Tracheal epithelial cell (primary cell): ENCODE measurements at places on chromosomes 6 and 20. TPM values are rescaled to one million over a fixed set of nuclear protein-coding genes. Genes with fewer than 3 reads are reported as not detected.

DNAH8 gene
- not detected in 2 replicates for total RNA-seq

LHFPL5 gene
- total RNA-seq = not detected in 2 replicates

POM121L2 gene
- not detected in 2 replicates for total RNA-seq

ATAT1 gene
- 2.6 and 3.6 TPM in 2 replicates for total RNA-seq

BFSP1 gene
- 3.1 and 6.0 TPM in 2 replicates for total RNA-seq

AKAP12 gene
- total RNA-seq = 1.3 and 78.8 TPM in 2 replicates
